ENCODE measurements at places on chromosomes 6 and 20.

DNA sequence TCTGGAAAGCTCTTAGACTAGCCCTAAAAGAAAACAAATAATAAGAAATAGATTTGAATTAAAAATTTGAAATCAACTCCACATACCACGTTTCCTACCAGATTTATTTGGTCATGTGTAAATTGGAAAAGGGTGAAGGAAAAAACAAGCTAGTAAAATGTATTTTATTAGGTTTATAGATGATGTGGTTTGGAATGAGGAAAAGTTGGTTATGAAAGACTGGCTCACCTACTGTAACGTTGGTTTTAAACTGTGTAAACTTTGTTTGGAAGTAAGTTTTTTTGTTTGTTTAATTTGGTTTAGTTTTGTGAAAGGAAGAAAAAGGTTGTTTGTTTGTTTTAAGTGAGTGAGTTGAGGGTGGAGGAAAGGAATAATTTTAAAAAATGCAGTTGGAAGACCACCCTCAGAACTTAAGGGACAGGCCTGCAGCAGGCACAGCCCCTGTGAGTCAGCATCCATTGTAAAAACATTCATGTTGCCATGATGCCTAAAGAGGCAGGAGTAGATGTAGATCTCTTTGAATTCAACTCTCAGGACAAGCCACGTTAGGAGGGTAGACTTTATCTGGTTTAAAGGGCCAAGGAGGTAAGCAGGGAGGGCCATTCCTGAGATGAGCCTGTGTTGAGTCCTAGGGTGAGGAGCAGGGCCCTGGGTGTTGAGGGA is 93.7 kb upstream of the SCGN start:
- DNase-seq, result no peak

DNA sequence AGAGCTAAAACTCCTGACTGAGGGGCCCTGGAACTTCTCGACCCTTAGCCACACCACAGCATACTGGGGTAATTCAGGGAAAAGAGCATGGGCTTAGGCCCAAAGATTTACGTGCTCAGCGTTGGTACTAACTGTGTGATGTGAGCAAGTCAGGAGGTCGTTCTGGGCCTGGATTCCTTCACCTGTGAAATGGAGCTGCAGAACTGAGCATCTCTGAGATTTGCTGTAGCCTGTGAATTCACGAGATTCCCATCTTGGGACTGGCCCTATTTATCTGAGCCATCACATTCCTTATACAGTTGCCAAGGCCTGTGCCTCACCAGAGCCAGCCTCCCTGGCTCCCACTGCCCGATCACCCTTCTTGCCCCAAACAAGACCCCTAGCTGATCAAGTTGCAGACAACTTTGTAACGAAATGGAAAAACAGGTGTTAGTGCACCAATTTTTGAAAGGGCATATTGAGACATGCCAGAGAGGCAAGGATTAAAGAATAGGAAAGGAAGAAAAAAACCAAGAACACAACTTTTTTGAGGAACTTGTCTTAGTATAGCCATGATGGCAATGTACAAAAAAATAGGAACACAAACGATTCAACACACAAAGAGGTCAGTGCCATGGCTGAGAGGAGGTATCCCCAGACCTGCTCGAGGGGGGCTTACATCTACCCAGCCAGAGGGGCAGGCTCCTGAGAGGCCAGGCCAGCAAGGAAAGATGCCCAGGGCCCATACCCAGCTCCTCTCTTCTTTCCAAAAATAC is 323.0 kb upstream of the JARID2 start:
- no peak for DNase-seq

GRCh38 chr6:13998356-13998755 is 73.6 kb downstream of the RNF182 start:
- DNase-seq, result no peak

- DNase-seq, result no peak
These were observed 56.4 kb downstream of the SNRNP48 start for GRCh38 chr6:7646394-7646793.

GRCh38 chr6:66662721-66663507 is 955.9 kb upstream of the EYS start:
- DNase-seq, result no peak

DNA sequence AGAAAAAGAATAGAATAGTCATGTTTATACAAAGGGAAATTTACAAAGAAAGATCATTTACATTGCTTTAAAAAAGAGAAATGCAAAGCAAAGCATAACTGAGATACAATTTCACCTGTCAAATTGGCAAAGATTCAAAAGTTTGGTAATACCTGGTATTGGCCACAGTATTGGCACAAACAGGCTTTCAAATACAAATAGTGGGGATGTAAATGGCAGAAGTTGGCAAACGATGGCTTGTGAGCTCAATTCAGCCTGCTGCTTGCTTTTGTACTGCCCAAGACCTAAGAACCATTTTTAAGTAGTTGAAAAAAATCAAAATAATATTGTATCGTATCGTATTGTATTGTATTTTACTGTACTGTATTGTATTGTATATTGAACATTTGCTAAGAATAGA is 194.5 kb upstream of the JAG1 start:
- no peak for DNase-seq

- no peak for DNase-seq
These were observed 123.9 kb upstream of the BACH2 start for GRCh38 chr6:90420500-90420899.

DNA sequence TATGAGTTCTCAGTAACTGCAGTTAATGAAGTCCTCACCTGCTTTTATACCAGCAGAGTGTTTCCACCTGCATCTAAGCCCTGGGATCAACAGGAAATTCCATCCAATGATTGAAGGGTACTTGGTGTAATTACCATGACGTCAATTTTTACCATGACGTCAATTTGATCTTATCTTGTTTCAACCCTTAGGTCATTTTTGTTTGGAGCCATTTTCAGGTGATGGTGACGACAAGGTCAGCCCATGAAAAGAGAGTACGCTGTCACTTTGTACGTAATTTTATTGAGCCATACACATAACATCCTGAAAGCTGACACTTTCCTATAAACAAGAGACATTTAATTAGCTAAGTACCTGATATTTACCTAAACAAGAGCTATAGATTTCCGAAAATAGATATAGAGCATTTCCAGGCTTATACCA is at the start of gene CGA:
TSS of gene CGA (minus strand) at position 20 of the 423 bp plus-strand sequence. CDS start 6,906 bp downstream, outside the sequence.
- no peak for DNase-seq

- DNase-seq, result no peak
These were observed 43.9 kb upstream of the PLCB4 start for GRCh38 chr20:9025011-9025410.

- no peak for DNase-seq
These were observed 4.8 kb downstream of the BPIFA2 start for GRCh38 chr20:33172781-33173180.
